ENCODE measurements at places on chromosomes 5 and 9.

- DNase-seq = peak; percentile 28
Measured at GRCh38 chr5:99058466-99058865, 129.7 kb upstream of the CHD1 start.

GRCh38 chr5:96337048-96337781, 95.8 kb downstream of the PCSK1 start:
- DNase-seq = no peak

DNA sequence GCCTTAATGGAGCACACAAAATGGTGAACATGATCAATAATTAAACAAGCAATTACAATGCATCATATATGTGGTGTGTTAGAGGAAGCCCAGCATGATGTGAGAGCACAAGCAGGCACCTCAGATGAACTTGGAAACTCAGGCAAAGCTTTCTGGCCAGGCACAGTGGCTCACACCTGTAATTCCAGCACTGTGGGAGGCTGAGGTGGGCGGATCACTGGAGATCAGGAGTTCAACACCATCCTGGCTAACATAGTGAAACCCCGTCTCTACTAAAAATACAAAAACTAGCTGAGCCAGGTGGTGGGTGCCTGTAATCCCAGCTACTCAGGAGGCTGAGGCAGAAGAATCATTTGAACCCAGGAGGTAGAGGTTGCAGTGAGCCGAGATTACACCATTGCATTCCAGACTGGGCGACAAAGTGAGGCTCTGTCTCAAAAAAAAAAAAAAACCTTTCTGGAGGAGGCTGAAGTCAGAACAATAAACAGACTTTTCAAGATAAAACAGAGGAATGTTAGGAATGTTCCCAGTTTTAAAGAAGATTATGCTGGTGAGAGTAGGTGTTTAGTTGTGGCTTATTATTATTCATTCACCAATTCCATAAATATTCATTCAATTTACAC, 159.4 kb downstream of the CEMIP2 start:
- DNase-seq = no peak

GRCh38 chr9:70340572-70340971, 73.9 kb downstream of the KLF9 start:
- no peak for DNase-seq

DNA sequence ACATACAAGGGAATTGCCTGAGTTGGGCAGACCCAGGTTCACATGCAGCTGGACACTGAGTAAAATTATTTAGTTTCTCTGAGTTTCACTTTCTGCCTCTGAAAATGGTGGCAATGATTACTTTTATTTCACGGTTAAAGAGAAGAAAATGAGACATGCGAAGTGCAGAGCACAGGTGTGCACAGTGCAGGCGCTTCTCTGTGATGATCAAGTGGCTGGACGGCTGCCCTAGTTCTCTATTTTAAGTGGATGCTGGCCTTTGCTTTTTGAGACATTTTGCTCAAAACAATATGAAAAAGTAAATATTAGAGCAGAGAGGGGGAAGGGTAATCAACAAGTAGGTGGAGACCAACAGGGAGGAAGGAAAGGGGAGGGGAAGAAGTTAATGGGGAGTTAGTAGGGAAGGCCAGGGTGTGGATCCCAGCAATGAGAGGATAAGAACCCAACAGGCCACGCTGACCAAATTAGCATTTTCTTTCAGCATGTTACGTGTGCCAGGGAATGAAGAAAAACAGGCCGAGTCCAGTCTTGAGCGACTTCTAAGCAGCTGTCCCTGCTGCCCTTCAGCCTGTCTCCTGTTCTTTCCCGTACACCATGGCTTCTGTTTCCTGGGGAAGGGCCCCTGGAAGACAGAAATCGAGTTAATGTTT, 16.1 kb downstream of the SNX18 start:
- DNase-seq = no peak

- peak; percentile 29 for DNase-seq
Measured at GRCh38 chr9:4666042-4666699, at the start of gene SPATA6L. SPATA6L (minus strand) TSS chr9:4666480; CDS start chr9:4666250, 230 bp downstream.

- peak; percentile 25 for DNase-seq
Measured at GRCh38 chr5:11504886-11505193, 399.4 kb downstream of the CTNND2 start.

All from foreskin keratinocyte (primary cell).